Choroid plexus epithelial cell (primary cell): ENCODE measurements at places on chromosomes 1 and 21.

GRCh38 chr21:41868062-41868710 lies 11.0 kb downstream of the PRDM15 start:
- DNase-seq = peak; percentile 34

DNA sequence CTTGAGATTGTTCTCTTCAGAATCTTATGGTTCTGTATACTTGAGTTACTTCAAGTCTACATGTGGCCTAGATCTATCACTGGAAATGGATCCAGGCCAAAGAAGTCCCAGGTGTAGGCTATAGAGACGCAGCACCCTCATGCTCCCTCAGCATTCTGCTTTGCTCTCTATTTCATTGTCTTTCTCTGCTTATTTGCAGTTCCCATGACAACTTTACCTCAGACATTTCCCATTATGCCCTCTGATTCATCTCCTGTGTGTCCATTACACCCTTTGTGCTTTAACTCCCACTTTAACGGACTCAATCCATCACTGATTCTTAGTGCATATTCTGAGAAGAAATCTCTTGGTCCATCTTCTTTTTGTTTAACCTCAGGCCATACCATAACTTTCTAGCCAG lies 236.9 kb upstream of the NRIP1 start:
- no peak for DNase-seq

DNA sequence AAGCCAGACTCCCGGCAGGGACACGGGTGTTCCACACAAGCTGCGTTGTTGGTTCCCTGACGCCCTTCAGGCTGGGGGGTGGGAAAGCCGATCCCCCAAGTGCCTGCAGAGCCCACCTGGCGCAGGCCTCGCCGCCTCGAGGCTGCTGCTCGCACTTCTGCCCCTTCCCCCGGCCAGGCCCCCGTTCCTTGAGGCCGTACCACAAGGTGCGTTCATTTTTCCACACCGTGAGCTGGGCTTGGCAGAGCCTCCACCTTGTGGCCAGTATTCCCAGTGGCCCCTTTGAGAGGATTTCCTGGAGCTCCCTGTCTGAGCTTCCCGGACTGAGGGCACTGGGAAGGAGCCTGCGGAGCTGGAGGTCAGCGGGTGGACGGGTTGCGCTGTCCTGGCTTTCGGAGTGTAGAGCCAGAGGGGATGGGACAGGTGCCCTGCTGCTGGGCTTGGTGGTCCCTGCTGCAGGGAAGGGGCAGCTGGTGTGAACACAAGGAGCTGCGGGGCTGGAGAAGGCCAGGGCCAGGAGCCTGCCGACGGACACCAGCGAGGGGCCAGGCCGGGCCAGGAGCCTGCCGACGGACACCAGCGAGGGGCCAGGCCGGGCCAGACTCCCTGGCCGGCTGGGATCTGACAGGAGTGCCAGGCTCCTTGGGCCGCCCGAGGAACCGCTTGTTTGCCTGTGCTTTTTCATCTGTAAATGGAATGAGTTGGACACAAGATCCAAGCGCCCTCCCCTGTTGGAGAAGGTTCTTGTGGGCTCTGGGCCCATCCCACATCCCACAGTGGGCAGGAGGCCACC lies 18.4 kb downstream of the PDXK start:
- no peak for DNase-seq

GRCh38 chr21:45110873-45111624 lies 36.7 kb downstream of the ADARB1 start:
- no peak for DNase-seq

DNA sequence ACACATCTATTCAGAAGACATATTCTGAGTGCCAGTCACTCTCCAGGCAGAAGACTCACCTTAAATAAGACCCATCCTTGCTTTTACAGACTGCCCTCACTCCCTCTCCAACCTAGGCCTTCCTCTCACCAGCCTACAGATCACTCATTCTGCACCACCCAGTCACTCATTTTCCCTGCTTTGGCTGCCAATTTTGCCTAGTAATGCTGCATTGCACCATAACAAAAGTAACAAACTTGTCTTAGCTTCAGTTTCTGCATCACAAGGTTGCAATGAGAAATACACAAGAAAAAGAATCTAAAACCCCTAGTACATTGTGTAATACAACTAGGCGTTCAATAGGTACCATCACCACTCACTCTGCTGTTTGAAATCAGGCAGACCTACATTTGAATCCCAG lies 292.4 kb downstream of the PLPP3 start:
- DNase-seq = no peak

GRCh38 chr1:70717656-70718055 lies 306.6 kb downstream of the CTH start:
- no peak for DNase-seq

DNA sequence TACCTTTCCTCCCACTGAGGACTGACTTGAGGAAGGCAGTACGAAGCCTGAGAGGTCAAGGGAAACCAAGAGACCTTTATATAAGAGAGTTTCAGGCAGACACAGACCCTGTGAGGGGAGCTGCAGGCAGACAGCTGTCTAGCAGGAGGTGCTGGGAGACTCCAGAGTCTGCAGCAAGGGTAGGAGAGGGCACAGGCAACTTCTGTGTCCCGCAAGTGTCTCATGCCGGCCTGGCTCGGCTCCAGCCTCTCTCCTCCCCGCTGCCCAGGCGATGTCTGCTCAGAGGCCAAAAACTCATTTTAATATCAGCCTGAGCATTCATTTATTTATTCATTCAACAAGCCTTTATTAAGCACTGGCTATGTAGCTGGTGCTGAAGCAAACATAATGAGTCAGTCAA lies 83.0 kb downstream of the KIRREL1 start:
- no peak for DNase-seq

GRCh38 chr1:55724551-55725325 lies 509.6 kb upstream of the USP24 start:
- DNase-seq = peak; percentile 91

DNA sequence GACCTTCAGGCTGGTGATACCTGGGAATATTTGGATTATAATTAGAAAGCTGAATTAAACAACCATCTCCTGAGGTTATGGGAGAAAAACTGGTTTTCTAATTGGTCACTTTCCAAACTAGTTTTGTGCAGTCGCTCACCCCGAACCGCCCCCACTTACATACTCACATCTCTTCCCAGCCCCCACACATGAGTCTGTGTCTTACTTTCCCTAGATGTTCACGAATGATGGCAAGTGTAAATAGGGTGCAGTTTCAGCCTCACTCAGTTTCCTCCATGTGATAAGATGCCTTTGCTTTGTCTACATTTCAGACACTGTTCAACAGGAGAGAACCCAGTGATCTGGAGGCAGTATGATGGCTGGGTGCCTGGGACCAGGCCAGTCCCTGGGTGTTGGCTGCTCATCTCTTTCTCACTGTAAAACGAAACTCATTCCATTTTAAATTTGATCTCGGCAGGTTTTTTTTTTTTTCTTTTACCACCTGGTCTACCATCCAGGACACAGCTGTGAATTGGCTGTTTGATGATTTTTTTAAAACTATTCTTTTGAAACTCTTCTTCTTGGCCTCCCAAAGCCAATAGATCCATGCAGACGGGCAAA lies 164.3 kb upstream of the RAB4A start:
- no peak for DNase-seq

- DNase-seq = no peak
Measured at GRCh38 chr1:15696956-15697521, 12.9 kb downstream of the PLEKHM2 start.

- no peak for DNase-seq
Measured at GRCh38 chr1:232841823-232842565, 36.8 kb downstream of the MAP10 start.

DNA sequence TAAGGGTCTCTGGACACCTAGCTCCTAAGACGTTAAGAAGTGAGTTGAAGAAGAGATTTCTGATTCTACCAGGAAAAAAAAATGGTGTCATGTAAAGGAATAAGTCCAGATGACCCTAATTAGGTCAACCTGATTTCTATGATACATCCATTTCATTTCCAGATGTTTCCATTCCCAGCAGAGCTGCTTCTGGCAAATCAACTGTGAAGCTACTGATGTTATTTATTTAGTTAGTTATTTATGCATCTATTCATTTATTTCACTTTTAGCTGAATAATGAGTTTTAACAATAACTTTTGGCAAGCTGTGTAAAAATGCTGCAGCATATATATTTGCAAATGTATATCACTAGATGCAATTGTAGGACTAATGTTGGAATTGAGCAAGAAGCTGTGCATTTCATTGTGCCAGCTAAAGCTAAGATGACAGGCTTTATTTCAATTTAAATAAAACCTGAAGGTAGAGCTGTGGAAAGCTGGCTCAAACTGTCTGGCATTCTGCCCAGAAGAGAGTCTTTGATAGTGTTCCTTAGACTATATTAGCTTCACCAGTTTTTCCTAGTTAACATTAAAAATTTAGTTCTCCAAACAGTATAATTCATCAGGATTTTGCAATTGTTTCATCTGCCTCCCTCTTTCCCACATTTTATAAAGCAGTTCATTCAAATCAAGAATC lies 1164.4 kb upstream of the ADGRL4 start:
- peak; percentile 17 for DNase-seq

GRCh38 chr1:14149431-14149830 lies 449.1 kb upstream of the KAZN start:
- no peak for DNase-seq

- DNase-seq = no peak
Measured at GRCh38 chr1:166086113-166086883, 80.5 kb downstream of the FAM78B start.

GRCh38 chr1:1083416-1084371 lies 9.6 kb upstream of the RNF223 start:
- DNase-seq = no peak

DNA sequence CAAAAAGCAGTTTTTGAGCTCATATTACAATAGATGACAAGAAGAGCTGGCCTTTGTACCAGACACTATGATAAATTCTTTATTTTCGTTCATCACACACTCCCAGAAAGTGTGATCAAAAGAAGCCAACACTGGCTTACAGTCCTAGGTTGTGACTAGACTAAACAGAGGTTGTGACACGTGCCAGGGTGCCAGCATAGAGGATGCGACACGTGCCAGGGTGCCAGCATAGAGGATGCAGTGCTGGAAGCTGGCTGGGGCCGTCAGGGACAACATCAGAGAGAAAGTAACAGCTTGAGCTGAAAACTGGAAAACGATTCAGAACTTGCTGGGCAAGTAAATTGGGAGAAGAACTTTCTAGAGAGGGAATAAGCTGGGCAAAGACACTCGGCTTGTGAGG lies 2.2 kb downstream of the MTARC1 start:
- no peak for DNase-seq

DNA sequence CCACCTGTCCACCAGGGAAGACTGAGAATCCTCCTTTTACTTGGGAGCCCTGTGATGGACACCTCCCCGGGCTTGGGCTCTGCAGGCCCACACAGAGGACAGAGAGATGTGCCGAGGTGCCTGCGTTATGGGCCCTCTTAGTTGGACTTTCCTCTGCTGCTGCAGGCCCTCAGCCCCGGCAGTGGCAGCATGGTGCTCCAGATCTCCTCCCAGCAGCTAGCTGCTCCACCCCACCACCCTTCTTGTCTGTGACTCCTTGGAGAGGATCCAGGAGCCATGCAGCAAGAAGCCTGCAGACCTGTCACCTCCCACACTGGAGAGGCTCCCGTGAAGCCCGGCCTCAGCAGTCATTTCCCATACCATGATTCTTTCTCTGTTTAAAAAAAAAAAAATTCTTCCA lies 27.4 kb downstream of the PHGDH start:
- DNase-seq = no peak

DNA sequence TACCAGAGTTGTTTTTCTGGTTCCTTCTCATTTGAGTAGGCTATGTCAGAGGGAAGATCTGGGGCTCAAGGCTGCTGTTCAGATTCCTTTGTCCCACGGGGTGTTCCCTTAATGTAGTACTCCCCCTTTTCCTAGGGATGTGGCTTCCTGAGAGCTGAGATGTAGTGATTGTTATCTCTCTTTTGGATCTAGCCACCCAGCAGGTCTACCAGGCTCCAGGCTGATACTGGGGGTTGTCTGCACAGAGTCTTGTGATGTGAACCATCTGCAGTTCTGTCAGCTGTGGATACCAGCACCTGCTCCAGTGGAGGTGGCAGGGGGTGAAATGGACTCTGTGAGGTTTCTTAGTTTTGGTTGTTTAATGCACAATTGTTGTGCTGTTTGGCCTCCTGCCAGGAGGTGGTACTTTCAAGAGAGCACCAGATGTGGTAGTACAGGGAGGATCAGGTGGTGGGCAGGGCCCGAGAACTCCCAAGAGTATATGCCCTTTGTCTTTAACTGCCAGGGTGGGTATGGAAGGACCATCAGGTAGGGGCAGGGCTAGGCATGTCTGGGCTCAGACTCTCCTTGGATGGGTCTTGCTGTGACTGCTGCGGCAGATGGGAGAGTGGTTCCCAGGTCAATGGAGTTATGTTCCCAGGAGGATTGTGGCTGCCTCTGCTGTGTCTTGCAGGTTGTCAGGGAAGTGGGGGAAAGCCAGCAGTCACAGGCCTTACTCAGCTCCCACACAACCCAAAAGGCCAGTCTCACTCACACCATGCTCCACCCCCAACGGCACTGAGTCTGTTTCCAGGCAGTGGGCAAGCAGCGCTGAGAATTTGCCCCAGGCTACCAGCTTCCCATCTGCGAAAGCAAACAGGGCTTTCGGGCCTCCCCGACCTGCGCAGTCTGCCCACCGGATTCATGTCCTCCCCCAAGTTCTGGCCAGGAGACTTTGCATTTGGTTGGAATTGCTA lies 64.2 kb downstream of the SERINC2 start:
- DNase-seq = peak; percentile 11
